AML-193 (cell line): ENCODE measurements at places on chromosomes 5 and 9.

DNA sequence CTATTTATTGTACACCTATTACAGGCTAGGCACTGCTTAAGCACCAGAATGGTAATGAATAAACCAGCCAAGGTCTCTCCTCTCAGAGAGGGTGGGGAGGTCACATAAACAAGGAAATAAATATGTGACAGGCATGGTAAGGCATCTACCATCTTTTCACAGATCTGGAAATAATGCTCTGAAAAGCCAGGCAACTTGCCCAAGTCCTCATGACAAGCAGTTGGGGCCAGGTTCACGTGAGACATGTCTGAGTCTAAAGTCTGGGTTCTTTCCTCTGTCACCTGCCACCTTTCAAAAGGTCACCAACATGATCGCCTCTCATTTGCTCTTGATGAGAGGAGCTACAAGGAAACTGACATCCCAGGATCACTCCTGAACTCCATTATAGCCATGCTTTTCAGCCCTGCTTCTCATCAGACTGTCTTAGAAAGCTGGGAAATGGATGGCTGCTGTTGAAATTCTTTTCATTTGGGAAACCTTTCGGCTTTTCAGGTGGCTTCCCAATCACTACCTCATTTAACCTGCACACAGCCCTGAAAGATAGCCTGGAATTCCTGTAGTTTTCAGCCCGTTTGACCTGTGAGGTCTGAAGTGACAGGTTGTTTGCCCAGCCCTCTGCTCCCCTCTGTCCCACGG is 123.1 kb downstream of the CRB2 start:
- DNase-seq: no peak

- DNase-seq: no peak
Observed at GRCh38 chr5:113331209-113331551, 103.6 kb downstream of the TSSK1B start.

GRCh38 chr9:35335164-35335563 is 154.7 kb upstream of the RUSC2 start:
- no peak for DNase-seq

- DNase-seq: no peak
Observed at GRCh38 chr5:158166424-158166823, 307.5 kb upstream of the CLINT1 start.

GRCh38 chr9:70034271-70034711 is 9.4 kb upstream of the MAMDC2 start:
- no peak for DNase-seq

GRCh38 chr9:72211047-72211446 is 61.8 kb downstream of the GDA start:
- no peak for DNase-seq
